ENCODE measurements at places on chromosomes 12 and 14.

GRCh38 chr12:30145684-30146032 is 361.9 kb upstream of the TMTC1 start:
- no peak for DNase-seq

GRCh38 chr12:32450363-32450762 is 51.0 kb downstream of the FGD4 start:
- DNase-seq, result no peak

DNA sequence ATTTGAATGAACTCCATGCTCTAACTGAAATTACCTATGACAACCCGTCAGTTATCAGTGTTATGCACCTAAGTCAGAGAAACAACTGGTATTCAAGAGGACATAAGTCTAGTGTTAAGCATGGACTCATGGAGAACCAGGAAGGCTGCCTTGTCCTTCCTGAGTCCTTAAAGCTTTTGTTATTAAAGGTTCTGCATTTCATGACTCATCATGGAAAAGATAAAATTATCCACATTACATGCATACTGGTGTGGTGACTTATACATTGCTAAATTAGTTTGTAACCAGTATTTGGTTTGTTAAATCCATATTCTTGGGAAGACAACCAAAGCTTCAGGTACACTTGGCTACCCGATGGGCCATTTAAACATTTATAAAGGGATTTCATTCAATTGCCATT is 6.5 kb upstream of the OR4E1 start:
- no peak for DNase-seq

DNA sequence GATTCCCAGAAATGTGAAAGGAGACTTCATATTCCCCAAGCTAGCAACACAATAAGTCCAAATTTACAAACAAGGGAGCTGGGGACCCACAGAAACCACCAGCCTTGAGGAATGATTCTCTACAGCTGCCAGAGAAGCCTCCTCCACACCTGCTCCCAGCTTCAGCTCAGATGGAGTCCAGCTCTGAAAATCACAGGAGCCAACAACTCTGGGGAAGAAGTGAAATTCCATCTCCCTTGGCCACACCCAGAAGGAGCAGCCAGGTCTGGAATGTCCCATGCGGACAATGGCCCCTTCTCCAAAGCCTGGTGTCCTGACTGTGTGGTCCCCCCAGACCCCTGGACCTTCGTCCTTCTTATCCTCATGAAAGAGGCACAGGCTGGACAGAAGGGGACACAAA is 45.4 kb downstream of the SYNE3 start:
- DNase-seq, result no peak

- DNase-seq, result no peak
Observed at GRCh38 chr12:25347716-25348592, 97.2 kb upstream of the KRAS start.

DNA sequence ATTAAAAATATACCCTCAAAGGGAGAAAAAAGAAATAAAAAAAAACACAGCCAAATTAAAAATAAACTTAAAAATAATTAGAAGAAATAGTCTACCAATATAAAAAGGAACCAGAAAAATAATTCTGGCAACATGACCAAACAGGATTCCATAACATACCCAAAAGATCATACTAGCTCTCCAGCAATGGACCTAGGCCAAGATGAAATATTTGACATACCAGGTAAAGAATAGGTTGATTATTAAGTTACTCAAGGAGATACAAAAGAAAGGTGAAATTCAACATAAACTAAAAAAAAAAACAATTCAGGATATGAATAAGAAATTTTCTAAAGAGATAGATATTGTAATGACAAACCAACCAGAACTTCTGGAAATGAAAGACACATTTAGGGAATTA is 121.3 kb upstream of the SCAF11 start:
- no peak for DNase-seq

GRCh38 chr12:45379261-45379660 is 163.4 kb downstream of the ANO6 start:
- no peak for DNase-seq

DNA sequence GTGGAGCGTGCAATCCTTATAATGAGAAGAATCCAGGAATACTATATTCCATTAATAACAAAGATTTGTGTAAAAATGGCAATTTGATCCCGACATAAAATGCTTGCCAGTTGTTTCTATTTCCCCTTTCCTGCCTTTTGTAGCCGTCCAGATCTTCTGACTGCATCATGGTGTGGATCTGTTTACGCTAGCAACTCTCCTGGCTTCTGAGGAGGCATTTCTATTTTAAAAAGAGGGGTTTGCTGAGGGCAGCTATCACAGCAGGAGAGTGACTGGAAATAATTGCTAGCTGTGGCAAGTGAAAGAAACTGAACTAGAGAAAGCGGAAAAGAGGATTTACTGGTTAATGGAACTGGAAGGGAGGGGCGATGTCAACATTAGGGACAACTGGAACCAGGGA is 145.6 kb downstream of the ATP23 start:
- no peak for DNase-seq

GRCh38 chr14:76775695-76776427 is 14.6 kb downstream of the VASH1 start:
- DNase-seq, result no peak

- DNase-seq, result peak; percentile 32
Observed at GRCh38 chr14:92400579-92401444, 77.8 kb downstream of the SLC24A4 start.

DNA sequence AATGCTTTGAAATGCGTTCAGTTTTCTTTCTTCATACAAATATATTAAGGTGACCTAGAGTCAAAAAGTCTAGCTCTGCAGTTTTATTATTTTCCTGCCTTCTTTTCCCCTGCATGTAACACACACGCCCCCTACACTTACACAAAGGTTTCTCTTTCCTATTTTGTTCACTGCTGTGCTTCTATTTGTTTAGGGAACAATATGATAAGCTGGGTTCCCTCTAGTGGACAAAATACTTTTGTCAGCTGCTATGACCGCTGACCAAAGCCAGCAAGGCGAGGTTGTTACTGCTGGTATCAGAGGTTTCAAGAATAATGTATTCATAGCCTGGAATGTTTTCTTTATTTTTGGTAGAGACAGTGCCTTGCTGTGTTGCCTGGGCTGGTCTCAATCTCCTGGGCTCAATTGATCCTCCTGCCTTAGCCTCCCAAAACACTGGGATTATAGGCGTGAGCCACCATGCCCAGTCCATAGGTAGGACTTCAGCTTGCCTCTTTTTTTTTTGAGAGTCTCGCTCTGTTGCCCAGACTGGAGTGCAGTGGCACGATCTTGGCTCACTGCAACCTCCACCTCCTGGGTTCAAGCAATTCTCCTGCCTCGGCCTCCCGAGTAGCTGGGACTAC is 33.4 kb downstream of the FNTB start:
- no peak for DNase-seq

DNA sequence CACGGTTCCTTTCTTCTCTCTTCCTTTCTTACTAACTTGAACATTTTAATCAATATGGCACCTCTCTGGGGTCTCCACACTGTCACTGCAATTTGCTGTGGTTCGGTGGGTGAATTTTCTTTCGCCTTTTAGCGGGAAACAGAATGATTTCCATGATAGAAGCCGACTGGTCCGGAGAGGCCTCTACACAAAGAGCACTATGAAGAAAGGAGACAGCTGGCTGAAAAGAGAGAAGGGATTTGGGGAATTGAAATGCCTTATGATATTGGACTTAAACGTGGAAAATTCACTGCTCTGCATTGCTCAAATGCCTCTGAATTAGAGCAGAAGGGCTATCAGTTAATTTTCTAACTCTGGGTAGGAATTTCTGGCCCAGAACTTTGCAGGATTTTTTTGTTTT is 55.9 kb downstream of the KCNA5 start:
- DNase-seq, result no peak

GRCh38 chr12:111519083-111519482 is 80.0 kb downstream of the ATXN2 start:
- no peak for DNase-seq

DNA sequence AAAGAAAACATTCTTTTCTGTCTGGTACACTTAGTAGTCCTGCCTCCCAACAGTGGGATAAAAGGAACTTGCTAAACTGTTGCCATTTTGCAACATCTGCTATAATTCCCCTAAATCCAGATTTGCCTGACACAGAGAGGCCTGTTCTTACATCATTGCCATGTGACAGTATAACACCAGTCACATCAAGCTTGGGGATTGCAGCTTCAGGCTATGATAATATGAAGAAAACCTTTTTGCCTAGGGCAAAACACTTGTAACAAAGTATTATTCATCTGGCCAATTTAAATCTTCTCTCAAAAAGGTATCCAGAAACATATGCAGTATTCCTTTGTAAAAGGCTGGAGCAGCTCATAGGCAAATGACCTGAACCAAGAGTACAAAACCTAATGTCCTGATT is 80.9 kb upstream of the OTX2 start:
- DNase-seq, result no peak

- DNase-seq, result no peak
Observed at GRCh38 chr12:46722394-46723185, 103.2 kb downstream of the SLC38A4 start.

DNA sequence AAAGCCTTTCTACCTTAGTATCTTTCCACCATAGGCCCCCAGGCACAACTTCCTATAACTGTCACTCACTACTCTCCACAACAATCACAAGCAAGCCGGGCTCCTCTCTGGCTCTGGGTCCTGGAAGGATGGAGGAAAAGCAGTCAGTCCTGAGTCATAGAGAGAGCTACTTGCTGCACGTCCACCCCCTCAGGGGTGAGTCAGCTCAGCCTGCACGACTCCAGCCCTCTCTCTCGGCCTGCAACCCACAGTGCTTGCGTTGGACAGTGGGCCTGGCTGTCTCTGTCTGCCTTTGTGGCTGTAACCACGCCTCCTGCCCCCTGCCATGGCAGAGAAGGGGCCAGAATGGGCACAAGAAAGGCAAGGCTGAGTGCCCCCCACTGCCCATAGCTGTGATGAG is 154.1 kb upstream of the FKBP4 start:
- no peak for DNase-seq

DNA sequence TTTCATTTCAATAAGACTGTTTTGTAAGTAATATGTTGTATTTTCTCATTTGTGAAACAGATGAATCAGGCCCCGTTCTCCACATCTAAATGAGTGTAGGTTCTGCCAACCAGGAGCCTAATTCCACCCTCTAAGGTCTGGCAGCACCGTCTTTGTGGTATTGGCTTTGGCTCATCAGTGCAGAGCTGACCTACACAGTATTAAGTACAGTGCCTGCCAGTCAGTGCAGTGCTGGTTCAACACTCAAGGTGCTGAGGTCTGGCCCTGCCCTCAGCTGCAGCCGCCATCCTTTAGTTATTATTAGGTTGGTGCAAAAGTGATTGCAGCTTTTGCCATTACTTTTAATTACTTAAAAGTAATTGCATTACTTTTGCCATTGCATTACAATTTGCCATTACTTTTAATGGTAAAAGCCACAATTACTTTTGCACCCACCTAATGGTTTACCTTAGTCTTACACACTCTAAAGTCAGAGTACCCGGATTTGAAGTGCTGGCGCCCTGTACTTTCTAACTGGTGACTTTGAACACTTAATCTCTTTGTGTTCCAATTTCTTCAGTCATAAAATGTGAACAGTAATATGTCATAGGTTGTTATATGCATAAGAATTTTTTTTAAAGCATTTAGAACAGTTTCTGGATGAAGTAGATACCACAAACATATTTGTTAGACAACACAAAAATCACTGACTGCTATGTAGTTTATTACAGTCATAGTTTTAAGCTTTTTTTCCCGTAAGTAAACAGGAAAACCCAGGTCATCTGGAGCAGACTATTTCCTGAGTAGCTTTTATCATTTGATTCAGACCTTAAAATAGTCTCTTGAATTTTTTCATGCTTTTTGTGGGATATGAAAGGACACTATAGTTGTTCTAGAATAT is 99.5 kb downstream of the SYNE2 start:
- DNase-seq, result no peak

- DNase-seq, result no peak
Observed at GRCh38 chr14:104106471-104106991, 21.0 kb downstream of the ASPG start.

DNA sequence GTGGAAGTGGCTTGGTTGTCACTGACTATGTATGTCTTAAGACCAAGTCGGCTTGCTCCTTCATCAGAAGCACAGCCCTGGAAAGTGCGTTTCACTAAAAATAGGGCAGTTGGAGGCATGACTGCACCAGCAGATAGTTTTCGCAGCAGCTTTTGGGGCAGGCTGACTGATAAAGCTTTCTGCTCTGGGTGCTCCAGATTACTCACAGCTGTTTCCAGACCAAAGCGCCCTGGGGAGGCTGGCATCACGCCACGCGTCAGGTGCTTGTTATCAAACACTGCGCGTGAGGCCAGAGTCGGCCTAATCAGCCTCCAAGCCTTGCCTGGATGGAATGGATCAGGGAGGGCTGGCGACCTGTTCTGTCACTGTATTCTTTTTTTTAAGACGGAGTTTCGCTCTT is 13.3 kb upstream of the LRRC10 start:
- no peak for DNase-seq

- DNase-seq, result no peak
Observed at GRCh38 chr14:83830316-83830715, 1699.6 kb upstream of the FLRT2 start.
